ENCODE measurements at places on chromosomes 1 and 21. TPM values are rescaled to one million over a fixed set of nuclear protein-coding genes. Genes with fewer than 3 reads are reported as not detected.
A peak's percentile ranks its signal among the peaks of the same experiment; 100 is the strongest.

- H3K4me1 ChIP-seq: peaks cover 16% of the 10 kb centered on the region
- no peaks in the 10 kb centered on the region for H3K27me3 ChIP-seq
- no peak overlapping the region for H3K27ac ChIP-seq
- no peak overlapping the region for H3K4me3 ChIP-seq
- peaks cover 8% of the 10 kb centered on the region for H3K36me3 ChIP-seq
- DNase-seq: peak; percentile 67
These were observed 29.5 kb downstream of the ARHGEF16 start for GRCh38 chr1:3483801-3484444.

The IFI44L gene
- 6.9 TPM for polyA plus RNA-seq

The CDC42BPA gene
- 6.2 TPM for polyA plus RNA-seq

The OR2L13 gene
- not detected for polyA plus RNA-seq

GRCh38 chr1:157163273-157164127 lies 25.3 kb upstream of the ETV3 start:
- no peaks in the 10 kb centered on the region for H3K36me3 ChIP-seq
- H3K27ac ChIP-seq: no peak overlapping the region
- DNase-seq: peak; percentile 87
- no peaks in the 10 kb centered on the region for H3K4me1 ChIP-seq
- no peak overlapping the region for H3K4me3 ChIP-seq
- no peaks in the 10 kb centered on the region for H3K27me3 ChIP-seq

Measured in stomach (tissue), 19 donors.